GOT3 (cell line): ENCODE measurements at places on chromosomes 3 and 15.

- DNase-seq: no peak
These were observed 65.7 kb downstream of the TMCC1 start for GRCh38 chr3:129827765-129828164.

- DNase-seq: no peak
These were observed 60.0 kb upstream of the SYN2 start for GRCh38 chr3:11944052-11944673.

DNA sequence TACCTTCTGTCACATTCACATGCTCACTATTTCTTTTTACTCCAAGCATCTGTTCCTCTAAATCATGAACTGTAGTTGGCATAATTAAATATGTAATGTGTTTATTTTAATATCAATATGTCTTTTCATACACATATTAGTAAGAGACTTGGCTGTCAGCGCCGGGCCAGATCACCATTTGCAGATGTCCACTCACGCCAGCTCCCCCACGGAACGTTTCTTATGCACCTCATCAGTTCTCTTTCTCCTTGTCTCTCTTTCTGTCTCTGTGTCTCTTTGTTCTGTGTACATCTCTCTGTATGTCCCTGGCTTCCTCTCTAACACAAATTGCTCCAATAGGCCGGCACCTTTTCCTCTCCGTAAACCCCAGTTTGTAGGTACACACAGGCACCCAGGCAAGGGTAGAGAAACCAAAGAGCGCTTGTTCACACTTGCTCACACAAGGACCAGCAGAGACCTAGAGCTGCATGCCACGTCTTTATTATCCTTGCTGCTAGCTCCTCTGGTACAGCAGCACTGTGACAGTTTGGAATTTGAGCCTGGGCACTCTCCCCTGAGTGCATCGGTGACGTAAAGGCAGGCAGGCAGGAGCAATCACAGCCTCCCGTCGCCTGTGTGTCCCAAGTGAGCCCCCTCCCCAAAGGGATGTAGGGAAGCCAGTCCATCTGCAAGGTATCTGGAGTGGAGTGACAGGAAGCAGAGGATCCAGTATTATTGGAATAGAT is 40.4 kb downstream of the CACNA1D start:
- DNase-seq: no peak

DNA sequence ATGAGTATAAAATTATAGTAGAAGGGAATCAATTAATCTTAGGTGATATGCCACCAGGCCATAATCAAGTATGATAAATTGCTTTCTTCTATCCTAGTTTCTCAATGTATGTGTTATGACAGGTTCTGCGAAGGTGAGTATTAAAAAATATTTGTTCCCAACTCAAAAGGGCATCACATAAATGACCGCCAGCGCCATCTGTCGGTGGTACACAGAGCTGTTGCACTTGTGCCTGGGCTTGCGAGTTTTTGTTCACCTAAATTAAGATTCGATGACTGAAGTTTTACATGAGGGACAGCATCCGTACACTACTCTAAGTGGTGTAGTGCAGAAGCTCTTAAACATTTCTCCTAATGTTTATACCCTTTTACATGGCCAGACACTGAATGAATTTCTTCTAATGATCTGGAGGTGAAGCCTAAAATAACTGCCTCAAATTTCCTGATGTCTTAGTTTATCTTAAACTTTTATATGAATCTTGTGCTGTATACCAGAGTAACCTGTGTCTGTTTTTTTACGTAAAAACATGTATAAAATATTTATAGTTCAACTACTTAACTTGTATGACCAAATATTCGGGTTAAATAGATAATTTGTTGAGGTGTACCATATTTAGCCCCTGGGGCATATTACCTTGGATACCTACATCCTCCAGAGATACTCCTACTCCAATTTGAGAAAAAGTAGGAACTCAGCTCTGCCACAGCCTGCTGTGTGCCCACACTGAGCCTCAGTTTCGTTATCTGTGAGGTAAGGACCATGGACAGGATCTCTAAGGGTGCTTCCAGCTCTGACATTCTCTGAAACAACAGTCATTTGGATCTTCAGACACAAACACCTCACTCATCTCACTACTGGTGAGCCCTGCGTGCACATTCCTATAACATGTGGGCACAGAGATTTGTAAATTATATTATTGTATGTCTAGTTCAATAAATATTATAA is 365.6 kb downstream of the MAGI1 start:
- no peak for DNase-seq

DNA sequence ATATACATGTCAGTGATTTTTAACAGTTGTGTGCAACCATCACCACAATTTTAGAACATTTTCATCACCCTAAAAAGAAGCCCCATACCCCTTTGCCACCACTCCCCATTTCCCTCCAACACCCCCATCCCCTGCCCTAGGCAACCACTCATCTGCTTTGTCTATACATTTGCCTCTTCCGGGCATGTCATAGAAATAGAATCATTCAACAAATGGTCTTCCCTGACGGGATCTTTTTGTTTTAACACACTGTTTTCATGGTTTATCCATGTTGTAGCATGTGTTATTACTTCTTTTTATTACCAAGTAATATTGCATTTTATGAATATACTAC is 4.0 kb downstream of the VILL start:
- DNase-seq: no peak

- DNase-seq: peak; percentile 35
These were observed 55.3 kb downstream of the CCDC33 start for GRCh38 chr15:74291101-74292071.

- DNase-seq: no peak
These were observed 255.2 kb downstream of the NR2F2 start for GRCh38 chr15:96585484-96586386.

- no peak for DNase-seq
These were observed 844 bp upstream of the UQCC5 start for GRCh38 chr3:52535411-52536111.

GRCh38 chr3:43759297-43759782 is 68.6 kb downstream of the ABHD5 start:
- no peak for DNase-seq

GRCh38 chr3:111738238-111738637 is 120.8 kb upstream of the PHLDB2 start:
- no peak for DNase-seq

GRCh38 chr3:150409125-150409511 is 1.0 kb downstream of the TSC22D2 start:
- no peak for DNase-seq

- no peak for DNase-seq
These were observed 86.5 kb downstream of the ANKRD28 start for GRCh38 chr3:15711281-15711680.

DNA sequence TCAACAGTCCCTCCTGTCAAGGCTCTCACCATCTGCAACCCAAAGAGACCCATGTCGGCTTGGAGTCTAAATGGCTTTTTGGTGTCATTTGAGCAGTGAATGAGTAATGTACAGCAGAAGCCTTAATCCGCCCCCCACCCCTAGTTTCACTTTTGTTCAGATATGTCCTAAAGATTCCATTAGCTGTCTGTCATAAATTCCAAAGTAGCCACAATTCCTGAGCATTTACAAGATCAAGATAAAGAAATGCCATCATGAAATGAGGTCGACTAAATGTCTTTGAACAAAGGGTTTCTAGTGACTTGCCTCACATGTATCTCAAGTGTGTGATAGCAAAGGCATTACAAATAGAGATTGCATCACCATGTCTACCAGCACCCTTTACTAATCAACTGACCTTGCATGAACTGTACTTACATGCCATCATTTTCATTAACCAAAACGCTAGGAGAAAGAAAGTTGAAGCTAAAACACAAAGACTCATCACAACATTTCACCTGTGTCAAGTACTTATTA is 123.8 kb upstream of the PHLDB2 start:
- no peak for DNase-seq
